ENCODE measurements at places on chromosomes 11 and 22.

DNA sequence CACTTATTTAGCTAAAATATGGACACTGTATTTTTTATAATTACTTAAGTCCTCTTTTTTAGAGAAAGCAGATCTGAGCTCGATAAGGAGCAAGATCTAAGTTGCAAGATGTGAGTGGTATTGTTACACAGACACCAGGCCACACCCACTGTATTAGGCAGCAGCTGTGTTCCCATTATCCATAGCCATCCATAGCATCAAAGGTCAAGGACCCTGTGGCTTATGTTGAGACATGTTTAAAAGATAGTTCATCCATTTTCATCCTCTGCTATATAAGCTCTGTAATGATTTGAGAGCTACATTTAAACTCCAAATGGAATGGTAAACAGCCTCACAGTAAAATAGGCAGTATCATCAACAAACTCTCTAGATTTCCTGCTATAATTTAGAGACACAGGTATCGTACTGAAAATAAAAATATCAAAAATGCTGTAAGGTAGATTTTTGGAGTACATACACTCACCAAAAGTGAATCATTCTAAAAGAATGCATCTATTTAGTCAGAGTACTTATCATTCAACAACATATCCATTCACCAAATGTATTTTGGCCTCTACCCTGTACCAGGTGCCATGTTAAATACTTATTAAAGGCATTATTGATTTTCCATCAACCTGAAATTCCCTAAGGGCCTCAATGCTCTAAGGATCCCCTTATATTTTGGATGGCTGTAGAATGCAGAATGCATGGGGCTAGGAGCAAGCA, 574.0 kb downstream of the LRRC4C start:
- no peak for DNase-seq

DNA sequence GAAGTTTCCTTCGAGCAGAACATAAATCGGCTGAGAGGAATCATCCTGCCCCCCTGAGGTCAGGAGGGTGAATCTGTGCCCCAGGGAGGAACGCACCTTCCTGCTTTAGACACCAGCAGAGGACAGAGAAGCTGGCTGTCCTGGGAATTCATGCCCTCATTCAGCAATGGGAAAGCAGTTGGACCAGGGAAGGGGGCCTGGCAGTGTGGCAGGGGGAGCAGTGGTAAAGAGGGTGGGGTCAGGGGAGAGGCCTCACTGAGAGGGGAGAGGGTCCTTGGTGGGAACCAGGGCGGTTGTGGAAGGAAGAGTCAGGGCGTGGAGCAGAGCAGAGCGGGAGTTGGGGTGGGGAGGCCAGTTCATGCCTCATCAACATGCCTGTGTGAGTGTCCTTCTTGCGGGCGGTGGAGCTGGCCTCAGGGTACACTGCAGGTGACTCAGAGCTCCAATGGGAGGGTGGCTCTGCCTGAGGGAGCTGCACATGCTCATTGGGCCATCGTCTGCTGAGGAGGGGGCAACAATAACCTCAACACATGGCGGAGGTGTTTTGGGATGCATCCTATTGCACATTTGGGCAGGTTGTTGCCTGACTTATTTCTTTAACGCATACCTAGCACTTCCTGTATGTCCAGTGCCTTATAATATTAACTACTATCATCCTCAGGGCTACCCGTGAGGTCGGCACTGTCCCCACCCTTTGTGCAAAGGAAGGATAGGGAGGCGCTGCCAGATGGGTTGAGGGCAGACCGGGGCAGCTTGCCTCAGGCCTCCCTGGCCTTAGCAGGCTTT, 23.2 kb downstream of the MED15 start:
- no peak for DNase-seq

- DNase-seq, result no peak
Observed at GRCh38 chr11:22656130-22656529, 10.3 kb upstream of the GAS2 start.

DNA sequence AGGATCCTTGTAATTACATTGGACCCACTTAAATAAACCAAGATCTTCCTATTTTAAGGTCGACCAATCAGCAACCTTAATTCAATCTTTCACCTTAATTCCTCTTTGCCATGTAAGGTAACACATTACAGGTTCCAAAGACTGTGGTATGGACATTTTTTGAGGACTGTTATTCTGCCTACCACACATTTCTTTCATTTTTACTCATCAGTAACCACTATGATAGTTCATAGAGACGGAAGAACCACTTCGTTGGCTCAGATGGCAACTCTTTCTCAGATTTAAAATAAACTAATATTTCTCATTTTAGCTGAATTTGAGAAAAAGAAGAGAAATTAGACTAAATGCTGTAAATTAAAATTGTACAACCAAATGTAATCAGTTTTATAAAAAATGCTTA, 96.3 kb downstream of the PAX6 start:
- DNase-seq, result no peak

DNA sequence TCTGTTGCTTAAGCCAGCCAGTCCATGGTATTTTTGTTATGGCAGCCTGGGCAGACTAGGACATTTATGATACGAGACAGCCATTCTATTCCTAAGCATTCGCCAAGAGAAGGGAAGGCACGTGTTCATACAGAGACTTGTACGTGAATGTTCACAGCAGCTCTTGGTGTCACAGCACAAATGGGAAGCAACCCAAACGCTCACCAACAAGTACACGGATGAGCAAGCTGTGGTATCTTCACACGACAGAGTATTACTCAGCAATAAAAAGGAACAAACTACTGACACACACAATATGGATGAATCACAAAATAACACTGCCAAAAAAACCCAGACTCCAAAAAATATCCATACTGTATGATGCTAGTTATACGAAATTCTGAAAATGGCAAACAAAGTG, 85.1 kb downstream of the PHF21B start:
- DNase-seq, result no peak

Measured in GM10248 (cell line).